ENCODE measurements at places on chromosomes 13 and 19.
A peak's percentile ranks its signal among the peaks of the same experiment; 100 is the strongest.

DNA sequence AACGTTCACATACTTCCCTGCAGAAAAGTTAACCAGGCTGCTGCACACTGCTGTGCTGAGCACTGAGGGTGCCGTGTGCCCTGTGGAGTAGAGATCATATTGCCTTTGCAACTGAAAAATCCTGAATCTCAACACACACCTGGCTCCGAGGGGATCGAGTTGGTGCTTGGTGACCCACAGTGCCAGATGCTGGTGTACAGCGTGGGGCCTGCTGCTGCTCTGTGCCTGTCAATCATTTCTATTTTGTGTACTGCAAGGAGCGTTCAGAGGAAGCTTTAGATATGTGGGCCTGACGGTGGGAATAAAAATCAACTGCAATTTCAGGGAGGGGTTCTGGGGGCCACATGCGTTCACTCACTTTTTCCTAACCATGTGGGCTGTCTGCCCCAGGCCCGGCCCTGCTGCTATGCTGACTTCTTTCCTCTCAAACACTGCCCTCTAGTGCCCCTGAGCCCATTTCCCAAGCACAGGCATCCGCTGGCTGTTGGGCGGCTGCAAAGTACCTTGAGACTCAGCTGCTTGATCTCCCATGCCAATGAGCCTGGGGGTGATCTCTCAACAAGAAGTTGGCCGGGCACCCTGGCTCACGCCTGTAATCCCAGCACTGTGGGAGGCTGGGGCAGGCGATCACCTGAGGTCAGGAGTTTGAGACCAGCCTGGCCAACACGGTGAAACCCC lies 9.7 kb upstream of the LENG8 start:
- peak; percentile 35 for DNase-seq

- DNase-seq, result no peak
Measured at GRCh38 chr19:30428844-30429243, 56.7 kb downstream of the ZNF536 start.

DNA sequence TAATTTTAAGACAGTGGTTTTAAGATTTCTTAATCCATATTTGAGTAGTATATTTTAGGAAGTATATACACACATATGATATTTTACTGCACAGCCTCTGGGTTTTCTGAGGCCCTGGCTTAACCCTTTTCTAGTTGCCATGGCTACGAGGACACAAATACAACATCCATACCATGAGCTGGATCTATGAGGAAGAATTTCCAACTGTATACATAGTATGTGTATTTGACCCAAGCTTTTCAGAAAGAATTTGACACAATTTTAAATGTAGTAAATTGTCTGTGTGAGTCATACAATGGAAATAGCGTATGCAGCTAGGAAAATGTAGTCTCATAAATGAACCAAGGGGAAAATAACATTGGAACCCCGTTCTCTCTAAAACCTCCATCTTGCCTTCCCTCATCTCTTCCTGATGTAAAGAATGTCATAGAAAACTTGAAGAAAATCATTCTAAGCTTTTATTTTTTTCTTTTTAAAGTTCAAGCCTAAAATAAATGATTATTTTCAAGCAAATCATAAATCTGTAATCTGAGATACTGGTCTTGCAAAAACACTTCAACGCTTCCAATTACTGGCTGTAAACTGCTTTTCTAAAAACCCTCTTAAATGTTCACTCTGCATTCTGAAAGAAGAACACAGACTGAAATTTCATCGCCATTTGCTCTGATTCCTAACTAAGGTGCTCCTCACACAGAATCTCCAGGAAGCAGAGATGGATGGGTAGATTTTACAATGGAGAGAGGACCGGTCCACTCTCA lies 172.4 kb downstream of the LACC1 start:
- DNase-seq, result peak; percentile 36

DNA sequence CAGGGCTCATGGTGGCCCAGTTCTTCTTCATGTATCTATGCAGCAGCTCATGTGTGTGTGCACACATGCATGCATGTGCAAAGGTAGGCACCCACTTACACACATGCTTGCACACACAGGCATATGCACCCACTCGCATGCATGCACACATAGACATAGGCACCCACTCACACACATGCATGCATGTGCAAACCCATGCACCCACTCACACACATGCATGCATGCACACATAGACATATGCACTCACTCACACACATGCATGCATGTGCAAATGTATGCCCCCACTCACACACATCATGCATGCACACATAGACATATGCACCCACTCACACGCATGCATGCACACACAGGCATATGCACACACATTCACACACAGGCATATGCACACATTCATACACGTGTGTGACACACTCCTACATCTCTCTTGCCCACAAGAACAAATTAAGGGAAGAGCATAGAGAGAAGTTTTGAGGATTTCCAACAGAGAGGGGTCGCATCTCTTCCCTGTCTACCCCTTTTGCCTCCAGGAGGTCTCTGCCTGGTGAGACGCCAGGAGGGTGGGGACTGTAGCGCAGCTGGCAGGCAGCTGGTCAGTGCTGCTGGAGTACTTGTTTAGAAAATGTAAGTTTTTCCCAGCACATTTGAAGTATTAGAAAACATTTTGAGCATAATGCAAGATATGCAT lies 63.9 kb upstream of the ARHGEF7 start:
- DNase-seq, result no peak

GRCh38 chr13:100022798-100023197 lies 41.2 kb downstream of the ZIC2 start:
- DNase-seq, result no peak

GRCh38 chr19:15037586-15037985 lies 11.7 kb upstream of the CASP14 start:
- DNase-seq, result no peak

DNA sequence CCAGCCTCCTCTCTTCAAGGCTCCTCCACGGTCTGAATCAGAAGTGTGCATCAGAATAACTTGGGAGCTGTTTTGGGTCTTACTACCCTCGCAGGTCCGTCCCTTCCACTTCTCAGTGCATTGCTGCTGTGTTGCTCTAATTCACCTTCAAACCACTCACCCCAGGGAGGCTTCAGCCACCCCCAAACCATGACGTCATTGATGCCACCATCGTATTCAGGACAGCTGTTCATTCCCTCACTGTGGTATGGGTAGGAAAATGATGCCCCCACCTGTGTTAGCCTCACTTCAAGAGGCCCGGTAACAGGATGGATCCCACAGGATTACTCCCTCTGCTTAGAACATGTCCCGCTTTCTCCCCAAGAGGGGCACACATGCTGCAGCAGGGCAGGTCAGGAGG lies 1005.7 kb downstream of the UQCRFS1 start:
- no peak for DNase-seq

- no peak for DNase-seq
Measured at GRCh38 chr13:80630685-80631121, 289.8 kb upstream of the SPRY2 start.

DNA sequence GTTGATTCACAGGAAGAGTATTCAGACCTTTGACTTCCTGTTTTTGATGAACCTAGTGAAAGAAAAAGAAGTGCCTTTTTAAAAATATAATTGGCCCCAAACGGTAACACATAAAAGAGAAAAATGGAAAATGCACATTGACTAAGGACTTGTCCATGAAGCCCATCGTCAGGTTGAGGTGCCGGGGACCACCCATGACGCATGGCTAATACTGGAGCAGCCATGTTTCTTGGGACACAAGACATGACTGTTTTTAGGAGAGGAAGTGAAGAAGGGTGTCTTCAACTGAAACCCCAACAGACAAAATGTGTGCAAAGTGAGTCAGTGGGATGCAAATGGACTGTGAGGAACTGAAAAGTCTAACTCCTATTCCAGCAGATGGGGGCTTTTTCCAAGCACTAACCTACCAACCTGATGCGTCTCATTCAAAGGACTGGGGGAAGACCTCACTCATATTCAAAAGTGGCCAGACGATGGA lies 459.4 kb downstream of the FOXO1 start:
- DNase-seq, result no peak

GRCh38 chr19:45154064-45154827 lies 6.5 kb downstream of the NKPD1 start:
- DNase-seq, result peak; percentile 68

DNA sequence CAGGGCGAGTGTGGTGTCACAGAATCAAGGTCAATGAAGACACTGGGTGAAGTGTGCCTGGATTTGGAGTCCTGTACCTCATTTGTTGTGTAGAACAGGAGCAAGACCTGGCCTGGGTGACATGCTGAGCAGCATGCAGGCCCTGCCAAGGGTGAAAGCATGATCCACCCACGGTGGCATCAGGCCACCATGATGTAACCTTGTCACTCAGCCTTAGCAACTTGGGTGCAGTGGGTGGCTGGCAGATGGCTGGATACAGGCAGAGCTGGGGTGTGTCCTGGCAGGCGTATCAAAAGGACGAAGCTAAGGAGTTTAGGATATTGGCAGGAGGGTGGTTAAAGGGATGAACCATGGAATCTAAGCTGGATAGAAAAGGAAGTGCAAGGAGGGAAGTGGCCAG lies 10.3 kb downstream of the THSD1 start:
- no peak for DNase-seq

GRCh38 chr13:24272452-24273161 lies 36.8 kb upstream of the C1QTNF9 start:
- DNase-seq, result no peak

GRCh38 chr19:43544077-43544476 lies 11.1 kb downstream of the ZNF575 start:
- DNase-seq, result no peak

DNA sequence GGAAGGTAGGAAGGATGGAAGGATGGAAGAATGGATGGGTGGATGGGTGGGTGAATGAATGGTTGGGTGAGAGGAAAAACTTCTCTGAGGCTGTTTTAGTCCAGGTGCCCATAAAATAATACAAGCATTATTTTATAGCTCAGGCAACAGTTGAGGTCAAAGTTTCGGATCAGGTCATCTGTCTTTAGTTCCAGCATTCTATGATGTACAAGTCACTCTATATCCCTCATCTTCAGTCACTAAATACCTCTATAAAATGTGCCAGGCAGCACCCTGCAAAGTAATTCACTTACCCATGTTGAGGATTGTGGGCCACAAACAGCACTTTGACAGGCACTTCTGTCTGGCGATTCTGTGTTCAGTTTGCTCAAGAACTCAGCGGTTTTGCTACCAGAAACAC lies 66.0 kb downstream of the EPSTI1 start:
- DNase-seq, result no peak

GRCh38 chr13:31036731-31037695 lies 104.6 kb downstream of the TEX26 start:
- no peak for DNase-seq

DNA sequence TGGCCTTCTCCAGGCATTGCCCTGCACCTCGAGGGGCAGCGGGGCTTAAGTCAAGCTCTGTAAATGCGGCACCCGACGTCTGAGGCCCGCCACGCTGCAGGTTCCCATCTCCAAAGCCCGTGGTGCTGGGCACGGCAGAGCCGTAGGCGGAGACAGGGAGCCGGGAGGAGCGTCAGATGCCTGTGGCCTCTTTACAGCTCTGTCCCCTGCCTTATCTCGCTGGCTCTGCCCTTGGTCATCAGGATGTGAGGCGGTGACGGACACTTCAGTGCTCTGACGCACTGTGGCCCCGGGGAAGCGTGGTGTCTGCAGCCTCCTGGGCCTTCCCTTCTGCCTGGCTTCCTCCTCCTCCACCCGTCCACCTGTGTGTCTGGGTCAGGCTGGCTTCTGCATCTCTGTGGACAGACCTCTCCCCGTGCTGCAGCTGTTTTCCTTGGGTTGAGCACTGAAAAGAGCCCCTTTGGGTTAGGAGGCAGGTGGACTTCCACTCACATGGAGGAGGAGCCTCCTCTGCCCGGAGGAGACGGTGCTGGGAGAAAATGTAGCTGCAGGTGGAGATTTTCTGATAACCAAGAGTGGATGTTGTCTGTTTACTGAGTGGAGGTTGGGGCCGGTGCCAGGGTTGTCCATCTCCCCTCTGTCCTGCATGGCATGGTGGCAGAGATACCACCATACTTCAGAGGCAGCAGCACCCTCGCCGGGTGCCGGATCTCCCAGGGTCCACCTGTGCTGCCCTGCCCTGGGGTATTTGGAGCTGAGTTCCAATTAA lies 14.6 kb downstream of the MCF2L start:
- no peak for DNase-seq

DNA sequence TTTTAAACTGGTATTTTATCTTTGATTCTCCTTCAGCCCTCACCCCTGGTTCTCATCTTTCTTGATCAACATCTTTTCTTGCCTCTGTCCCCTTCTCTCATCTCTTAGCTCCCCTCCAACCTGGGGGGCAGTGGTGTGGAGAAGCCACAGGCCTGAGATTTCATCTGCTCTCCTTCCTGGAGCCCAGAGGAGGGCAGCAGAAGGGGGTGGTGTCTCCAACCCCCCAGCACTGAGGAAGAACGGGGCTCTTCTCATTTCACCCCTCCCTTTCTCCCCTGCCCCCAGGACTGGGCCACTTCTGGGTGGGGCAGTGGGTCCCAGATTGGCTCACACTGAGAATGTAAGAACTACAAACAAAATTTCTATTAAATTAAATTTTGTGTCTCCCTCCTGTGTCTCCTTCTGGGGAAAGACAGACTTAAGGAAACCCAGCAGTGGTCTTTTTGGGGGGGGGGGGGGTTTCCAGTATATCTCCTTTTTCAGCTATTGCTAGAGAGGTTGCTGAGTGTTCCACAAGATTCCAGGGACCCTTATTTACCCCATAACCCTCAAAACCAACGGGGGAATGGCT lies 1.5 kb upstream of the RAD23A start:
- no peak for DNase-seq

GRCh38 chr19:1998712-1999708 lies 16.5 kb downstream of the BTBD2 start:
- no peak for DNase-seq

DNA sequence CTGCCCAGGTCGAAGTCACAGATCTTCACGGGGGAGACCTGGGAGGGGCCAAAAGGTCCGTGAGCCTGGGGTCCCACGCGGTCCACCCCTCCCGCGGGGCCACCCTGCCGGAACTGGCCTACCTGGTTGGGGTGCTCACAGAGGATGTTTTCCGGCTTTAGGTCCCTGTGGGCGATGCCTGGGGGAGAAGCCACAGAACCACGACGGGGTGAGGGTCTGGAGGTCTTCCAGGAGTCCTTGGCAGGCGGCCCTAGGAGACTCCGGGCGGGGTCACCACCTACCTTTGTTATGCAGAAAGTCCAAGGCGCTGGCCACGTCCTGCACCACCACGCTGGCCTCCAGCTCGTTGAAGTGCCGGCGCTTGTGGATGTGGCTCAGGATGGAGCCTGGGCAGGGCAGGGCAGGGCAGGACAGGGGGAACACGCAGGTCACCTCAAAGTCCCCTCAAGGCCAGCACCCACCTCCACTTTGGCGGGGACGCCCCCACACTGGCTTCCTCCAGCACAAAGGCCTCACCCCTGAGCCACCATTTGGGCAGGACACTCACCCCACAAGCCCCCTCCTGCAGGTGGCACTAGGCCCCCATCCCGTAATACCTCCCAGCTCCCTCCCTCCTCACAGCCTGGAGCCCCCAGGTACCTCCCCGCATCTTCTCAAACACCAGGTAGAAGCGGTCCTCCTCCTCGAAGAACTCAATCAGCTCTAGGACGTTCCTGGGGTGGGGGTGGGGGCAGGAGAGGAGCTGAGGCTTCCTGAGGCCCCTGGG lies 8.4 kb downstream of the MKNK2 start:
- no peak for DNase-seq
